ENCODE measurements at places on chromosomes 3 and 15.

DNA sequence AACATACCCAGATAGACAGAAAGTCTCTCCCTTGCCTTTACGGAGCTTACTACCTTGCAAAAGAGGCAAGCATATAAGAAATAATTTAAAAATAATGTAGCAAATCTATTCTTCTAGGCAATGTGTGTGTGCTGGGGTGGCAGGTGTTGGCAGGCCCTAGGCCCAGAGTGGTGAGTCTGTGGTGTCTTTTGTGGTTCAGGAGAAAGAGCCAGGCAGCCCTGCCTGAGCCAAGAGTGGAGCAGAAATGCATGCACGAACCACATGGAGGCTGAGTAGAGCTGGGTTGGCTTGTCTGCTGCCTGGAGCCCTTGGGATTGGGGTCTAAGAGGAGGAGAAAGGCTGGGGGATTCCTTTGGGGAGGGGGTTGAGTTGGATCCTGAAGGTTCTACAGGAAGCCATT, 70.2 kb upstream of the MYZAP start:
- no peak for DNase-seq

- DNase-seq = no peak
Observed at GRCh38 chr3:45966950-45967640, 23.8 kb downstream of the CXCR6 start.

- no peak for DNase-seq
Observed at GRCh38 chr3:157275832-157276231, 115.9 kb upstream of the CCNL1 start.

DNA sequence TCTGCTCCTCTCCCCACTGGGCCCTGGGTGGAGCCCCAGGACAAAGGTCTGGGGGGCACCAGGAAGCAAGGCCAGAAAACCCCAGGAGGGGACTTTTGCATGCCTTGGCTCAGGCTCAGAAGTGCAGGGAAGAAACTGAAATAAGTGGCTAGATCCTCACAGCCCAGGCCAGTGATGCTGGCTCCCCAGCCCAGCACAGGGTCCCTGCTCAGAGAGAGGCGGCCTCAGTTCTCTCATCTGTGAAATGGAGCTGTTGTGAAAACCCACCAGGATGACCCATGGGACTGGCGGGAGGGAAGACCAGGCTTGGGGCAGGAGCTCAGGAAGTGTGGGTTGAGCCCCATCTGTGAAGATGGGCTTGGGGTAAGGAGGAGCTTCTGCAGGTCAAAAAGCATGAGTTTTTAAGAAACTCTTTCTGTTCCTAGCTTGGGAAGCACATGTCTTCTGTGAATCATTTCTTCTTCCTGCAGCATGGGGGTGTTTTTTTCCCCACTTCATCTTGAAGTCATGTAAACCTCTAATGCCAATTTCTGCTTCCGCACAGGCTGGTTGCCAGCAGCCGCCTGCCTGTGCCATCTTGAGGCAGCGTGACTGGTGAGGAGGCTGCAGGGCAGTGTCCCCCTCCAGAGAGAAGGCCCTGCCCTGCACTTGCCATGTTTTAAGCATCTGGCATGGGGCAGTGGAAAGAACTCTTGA, 118.6 kb downstream of the SMAD6 start:
- no peak for DNase-seq

- DNase-seq = no peak
Observed at GRCh38 chr15:88476635-88477060, 9.1 kb downstream of the MRPS11 start.

GRCh38 chr15:27734785-27735495, 364.2 kb downstream of the OCA2 start:
- DNase-seq = no peak

- DNase-seq = no peak
Observed at GRCh38 chr3:18902081-18902793, 246.1 kb upstream of the KCNH8 start.

DNA sequence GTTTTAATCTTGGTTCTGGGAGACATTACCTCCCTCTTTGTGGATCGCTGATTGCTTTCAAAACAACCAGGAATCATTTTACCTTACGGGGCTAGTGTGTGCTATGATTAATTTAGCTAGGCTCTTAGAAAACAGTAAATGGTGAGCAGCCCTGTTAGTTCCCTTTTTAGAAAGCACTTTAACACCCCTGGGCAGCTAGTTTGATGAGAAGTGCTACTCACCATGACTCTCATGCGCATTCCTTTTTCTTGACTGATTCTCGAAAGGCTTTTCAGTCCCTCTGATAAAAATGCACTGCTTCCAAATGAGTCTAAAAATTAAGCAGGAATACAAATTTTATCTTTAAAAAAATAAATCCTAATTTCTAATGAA, 75.3 kb upstream of the LEKR1 start:
- DNase-seq = no peak

DNA sequence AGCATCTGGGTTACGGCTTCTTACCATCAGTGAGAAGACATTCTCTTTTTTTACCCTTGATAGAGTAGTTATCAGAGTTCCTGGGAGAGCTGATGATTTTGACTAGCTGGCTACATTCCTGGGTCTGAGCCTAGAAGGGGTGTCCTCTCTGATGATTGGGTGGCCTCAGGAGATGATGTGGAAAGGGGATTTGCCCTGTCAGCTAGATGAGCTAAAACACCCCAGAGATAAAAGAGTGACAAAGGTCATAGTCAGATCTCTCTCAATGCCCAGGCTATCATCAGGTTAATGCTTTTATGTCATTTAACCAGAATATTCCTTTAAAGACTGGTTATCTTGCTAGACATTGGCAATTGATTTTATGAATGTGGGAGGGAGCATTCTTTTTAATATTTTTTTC, 130.2 kb downstream of the KCNAB1 start:
- no peak for DNase-seq

Measured in GM04503 (cell line).